K562 (cell line): ENCODE measurements at places on chromosomes 16 and 17. TPM values are rescaled to one million over a fixed set of nuclear protein-coding genes. Genes with fewer than 3 reads are reported as not detected.

DNA sequence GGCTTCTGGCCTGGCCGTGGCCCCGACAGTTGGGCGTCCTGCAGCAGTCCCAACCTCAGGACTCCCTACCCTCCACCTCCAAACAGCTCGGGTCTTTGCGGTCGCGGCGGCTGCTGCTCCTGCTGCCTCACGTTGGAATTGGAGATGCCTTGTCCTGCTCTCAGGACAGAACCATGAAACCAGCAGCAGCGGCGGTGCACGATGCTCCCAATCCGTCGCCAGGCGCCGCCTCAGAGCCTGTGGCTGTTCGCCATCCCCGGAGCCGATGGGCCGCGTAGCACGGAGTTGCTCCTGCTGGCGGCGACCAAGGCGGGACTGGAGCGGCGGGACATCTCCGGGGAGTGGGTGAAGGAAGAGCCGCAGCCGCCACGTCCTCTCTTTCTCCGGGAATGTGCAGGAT is 1965.9 kb downstream of the TP53TG3F start:
- no peak for DNase-seq

- DNase-seq, result peak; percentile 41
These were observed 75.5 kb upstream of the MED9 start for GRCh38 chr17:17401271-17401781.

DNA sequence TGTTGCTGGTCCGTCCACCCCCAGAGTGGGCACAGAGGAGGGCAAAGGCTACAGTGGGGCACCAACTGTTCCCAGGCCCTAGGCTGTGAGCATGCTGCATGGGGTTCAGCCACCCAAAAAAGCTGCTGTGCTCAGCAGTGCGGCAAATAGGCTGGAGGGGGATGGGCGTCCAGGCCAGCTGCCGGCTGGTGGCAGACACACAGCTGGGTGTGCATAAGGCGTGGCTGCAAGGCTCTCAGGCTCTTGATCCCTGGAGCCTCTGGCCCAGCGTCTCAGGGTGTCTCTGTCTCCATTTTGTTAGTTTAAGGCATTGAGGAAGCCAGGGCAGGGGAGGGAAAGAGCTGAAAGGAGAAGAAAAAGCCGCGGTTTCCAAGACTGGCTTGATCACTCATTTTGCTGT is 8.8 kb downstream of the RPL19 start:
- DNase-seq, result peak; percentile 51

DNA sequence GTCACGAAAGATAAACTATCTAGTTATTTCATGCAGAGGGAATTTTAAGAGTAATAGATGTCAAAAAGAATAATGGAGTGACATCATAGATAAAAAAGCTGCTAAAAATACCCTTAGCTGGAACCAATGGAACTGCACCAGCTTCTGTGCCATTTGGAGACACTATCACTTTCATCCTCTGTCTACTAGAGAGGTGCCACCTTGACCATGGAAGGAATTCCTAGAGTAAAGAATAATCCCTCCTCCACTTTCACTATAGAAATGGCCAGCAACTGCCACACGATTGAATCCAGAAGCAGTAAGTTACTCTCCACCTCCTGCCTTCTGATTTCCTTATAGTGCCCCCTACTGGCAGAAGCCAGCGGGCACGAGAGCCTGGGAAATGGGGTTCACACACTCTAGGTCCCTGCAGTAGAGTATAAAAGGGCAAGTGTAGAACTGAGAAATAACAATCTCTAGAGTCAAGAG is 2.8 kb upstream of the ALDH3A2 start:
- peak; percentile 35 for DNase-seq

GRCh38 chr16:1763521-1764511 is 7.5 kb downstream of the NME3 start:
- peak; percentile 97 for DNase-seq

DNA sequence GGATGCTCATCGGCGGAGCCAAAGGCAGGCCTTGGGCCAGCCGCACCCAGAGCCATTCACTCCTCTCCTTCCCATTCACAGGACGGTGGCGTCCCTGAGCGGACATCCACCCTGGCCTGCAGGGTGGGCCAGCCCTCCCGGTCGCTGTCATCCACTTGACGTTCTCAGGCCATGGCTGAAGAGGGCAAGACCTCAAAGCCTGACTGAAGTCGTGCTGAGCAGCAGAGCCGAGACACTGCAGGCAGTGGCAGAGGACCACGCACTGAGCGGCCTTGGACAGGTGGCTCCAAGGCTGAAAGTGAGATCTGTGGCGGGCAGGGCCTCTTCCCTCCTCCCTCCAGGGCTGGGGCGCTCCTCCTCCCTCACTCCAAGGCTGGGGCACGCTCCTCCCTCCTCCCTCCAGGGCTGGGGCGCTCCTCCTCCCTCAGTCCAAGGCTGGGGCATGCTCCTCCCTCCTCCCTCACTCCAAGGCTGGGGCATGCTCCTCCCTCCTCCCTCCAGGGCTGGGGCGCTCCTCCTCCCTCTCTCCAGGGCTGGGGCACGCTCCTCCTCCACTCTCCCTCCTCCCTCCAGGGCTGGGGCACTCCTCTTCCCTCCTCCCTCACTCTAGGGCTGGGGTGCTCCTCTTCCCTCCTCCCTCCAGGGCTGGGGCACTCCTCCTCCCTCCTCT is 24.1 kb downstream of the GNPTG start:
- no peak for DNase-seq

GRCh38 chr16:47413041-47413440 is 47.8 kb downstream of the ITFG1 start:
- DNase-seq, result no peak

Gene C16orf54
- polyA plus RNA-seq, result not detected in 2 replicates

Gene GAN
- polyA plus RNA-seq, result 3.3 and 3.5 TPM in 2 replicates

Gene HOXB9
- polyA plus RNA-seq, result 136 and 145 TPM in 2 replicates

GRCh38 chr17:64635647-64636305 is 26.3 kb downstream of the SMURF2 start:
- DNase-seq, result no peak

DNA sequence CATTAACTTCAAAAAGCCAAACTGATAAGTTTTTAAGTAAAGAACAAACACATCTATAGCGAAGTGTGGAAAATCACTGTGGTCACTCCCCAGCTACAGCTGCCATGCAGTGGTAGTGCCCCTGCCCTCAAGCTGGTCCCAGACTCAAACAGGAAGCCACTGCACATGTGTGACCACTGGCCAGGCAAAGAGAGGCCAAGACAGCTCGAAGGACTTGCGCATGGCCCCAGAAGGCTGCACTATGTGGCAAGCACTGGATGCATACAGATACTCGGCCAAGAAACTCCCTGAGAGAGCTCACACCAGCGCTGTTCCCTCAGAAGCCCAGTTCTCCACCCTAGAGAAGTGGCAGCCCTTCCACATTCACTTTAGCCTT is 82.4 kb downstream of the ANKRD11 start:
- DNase-seq, result no peak

DNA sequence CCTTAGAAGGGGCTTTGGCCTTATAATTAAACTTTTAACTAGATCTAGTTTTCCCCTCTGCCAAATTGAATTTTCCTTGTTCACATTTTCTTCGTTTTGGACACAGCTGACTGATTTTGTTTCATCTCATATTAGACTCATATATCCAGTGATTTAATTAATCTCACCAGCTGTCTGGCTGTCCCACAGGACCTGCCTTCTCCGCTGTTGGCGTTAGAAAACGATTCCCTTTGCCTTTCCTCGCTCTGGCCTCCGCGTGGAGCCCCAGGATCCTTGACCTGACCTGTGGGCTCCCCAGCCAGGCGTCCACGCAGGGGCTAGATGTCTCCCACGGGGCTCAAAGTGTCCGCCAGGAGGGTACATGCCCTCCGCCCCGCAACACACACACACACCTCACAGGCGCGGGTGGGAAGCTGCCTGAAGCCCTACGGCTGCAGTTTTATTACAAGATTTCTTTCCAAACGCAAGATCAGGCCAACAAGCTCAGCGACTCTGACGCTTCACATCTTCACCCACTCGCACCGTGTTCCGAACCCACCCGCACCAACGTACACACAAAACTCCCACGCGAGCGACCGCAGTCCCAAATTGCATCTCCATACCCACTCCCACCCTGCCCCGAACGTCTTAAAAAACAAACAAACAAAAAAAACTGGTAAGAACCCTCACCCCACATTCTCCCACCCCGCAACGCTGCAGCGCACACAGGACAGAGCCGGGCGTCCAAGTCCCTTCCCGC is 1.1 kb downstream of the RPRML start:
- no peak for DNase-seq

Gene CETP
- polyA plus RNA-seq, result 0.11 TPM in 1 of 2 replicates, not detected in the other

Gene SMPD3
- polyA plus RNA-seq, result 0.19 and 0.42 TPM in 2 replicates

DNA sequence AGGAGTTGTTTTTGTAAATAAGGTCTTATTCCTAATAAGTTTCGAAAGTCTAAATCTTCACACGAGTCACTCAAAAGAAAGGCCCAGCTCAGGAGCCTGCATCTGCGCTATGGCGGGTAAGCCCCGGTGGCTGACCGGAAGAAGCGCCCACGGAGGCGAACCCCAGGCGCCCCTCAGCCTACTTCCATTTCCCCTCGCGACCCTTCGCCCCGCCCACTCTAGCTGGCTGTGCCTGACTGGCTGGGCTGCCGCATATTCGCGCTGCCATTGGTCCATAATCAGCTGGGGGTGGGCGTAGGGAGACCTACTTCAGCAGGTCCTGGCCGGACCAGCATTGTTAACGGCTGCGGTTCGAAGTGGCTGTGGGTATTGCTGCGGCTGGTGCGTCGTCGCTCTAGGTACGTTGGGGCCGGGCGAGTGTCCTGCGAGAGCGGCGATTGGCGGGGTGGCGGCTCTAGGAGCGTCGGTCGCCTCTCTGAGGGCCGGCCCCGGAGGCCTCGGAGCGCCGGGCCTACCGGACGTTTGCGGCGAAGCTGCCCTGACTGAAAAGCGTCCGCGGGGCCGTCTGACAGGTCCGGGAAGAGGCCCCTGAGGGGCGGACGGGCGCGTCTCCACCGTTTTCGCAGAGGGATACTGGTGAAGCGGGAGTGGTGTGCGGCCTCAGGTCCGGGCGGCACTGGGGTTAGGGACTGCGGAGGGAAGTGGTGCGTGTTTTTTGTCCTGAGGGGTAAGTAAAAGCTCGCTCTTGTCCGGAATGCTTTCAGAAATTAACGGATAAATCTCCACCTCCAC is at the start of gene ATF7IP2:
TSS of gene ATF7IP2 (plus strand) at position 337 of the 792 bp plus-strand sequence. CDS start 44,560 bp downstream, outside the sequence.
- DNase-seq, result peak; percentile 97
